Stimulated activated CD8-positive, alpha-beta memory T cell treated with anti-CD3 and anti-CD28 coated beads, Interleukin-4, amount 100 ng/mL, for 24 hours (primary cell): ENCODE measurements at places on chromosomes 7 and 10.

GRCh38 chr7:81180573-81180972, 261.7 kb upstream of the SEMA3C start:
- DNase-seq: no peak

DNA sequence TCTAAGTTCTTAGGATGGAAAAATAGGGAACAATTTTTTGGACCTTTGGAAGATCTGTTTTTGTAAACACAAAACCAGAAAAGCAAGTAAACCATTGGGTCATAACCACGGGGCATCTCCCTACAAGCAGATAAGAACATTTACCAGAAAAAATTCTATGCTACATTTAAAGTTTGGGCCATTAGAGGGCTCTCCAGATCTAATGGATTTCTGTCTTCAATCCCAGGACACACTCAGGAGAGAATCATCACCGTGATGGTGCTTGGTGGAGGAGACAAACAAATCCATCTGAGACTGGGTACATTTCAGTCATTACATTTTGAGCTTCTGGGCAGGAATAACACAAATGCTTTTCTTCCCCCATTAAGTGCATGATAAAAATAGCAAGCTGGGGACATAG, 178.4 kb upstream of the TARP start:
- DNase-seq: no peak

- DNase-seq: no peak
Measured at GRCh38 chr7:23454881-23455526, 15.3 kb downstream of the IGF2BP3 start.

- no peak for DNase-seq
Measured at GRCh38 chr7:24403557-24403956, 119.6 kb downstream of the NPY start.

DNA sequence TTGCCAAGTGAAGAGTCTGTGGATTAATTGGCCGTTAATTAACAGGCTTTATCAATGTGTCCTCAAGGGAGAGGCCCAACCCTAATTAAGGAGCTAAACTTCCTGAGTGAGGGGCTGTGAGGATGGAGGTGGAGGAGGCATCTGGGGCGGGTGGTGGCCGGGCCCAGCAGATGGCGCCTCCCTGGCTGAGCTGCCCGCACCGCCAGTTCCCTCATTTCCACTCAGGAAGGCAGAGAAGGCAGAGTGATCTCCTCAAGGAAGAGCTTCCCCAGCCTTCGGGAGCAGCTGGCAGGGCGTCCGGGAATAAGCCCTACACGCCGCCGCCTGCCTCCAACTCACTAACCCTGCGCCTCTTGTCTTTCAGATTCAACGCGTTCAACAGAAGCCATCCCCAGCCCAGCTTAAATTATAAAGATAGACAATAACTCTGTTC, 112.2 kb downstream of the CYTH3 start:
- DNase-seq: no peak

GRCh38 chr7:149310113-149310836, 48.3 kb downstream of the ZNF783 start:
- no peak for DNase-seq

DNA sequence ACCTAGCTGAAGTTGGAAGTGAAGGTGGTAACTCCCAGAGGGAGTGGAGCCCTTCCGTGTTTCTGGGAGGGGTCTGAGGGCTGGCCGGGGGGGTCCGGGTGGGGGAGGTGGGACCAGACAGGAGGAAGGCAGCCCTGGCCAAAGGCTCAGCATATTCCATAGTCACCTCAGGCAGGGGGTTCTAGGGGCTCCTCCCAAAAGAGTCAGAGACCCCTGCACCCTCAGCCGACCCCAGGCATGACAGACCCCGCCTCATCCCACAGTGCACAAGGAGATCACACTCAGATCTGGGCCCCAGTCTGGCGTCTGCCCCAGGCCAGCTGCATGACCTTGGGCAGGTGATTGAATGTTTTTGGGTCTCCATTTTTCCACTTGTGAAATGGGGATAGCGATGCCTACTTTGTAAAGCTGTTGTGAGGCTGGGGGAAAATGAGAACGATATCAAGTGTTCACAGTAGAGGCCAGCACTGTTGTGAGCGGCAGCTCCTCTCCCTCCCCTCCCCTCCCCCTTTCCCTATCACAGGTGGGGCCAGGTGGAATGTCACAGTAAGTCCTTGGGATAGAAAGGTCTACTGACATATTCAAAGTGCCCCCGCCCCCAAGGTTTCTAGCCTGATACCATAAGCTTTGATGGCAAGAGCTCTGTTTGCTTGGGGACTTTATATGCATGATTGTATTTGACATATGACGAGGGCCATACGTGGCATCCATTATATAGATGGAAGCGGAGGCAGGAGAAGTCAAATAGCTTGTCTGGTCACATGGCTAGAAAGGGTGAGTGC, 33.3 kb downstream of the DNAJB12 start:
- no peak for DNase-seq

GRCh38 chr7:72336632-72337389, 75.3 kb downstream of the CALN1 start:
- DNase-seq: no peak

DNA sequence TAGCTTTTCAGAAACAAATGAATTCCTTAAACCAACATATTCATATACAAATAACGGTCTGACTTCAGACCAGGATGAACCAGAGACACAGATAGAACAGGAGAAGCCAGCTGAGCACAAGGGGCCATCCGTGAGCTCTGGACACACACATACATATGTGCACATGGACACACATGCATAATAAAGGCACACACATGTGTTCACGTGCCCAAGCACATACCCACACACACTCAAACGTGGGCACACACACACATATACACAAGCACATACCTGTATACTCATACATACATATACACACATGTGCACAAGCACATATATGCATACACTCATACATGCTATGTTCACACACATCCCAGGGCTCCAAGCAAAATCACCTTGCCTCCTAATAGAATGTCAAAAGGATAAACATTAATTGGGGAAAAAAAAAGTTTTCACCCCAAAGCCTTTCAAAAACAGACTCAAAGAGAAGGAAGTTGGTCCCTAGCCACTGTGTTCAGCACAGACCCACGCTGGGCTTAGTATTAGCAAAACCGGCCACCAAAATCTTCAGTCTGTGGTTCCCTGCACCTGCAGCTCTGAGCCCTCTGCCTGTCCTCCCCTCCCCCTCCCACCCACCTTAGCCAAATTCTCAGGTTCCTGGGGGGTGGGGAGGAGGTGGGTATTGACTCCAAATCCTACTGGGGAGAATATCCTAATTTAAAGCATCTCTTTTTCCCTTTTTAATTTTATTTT, 100.4 kb upstream of the MACROH2A2 start:
- no peak for DNase-seq

- DNase-seq: no peak
Measured at GRCh38 chr10:33333260-33334101, 986 bp downstream of the NRP1 start.

DNA sequence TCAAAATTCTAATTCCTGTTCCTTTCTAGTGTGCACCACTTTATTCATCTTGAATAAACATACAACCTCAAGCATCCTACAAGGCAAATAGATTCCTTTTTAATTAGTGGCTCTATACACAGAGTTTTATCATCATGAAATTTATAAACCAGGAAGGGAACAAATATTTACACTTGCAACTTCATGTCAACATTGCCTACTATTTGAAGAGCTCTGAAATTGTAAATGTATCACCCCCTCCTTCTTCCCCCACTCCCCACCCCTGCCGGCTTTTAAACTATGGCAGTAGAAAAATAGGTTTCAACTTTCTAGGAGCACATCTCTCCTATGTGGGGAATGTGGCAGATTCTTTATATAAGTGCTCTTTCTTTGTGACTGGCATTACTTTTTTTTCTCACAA, 49.6 kb downstream of the KAT6B start:
- DNase-seq: no peak

GRCh38 chr10:108104551-108105156, 940.1 kb upstream of the SORCS1 start:
- DNase-seq: no peak

DNA sequence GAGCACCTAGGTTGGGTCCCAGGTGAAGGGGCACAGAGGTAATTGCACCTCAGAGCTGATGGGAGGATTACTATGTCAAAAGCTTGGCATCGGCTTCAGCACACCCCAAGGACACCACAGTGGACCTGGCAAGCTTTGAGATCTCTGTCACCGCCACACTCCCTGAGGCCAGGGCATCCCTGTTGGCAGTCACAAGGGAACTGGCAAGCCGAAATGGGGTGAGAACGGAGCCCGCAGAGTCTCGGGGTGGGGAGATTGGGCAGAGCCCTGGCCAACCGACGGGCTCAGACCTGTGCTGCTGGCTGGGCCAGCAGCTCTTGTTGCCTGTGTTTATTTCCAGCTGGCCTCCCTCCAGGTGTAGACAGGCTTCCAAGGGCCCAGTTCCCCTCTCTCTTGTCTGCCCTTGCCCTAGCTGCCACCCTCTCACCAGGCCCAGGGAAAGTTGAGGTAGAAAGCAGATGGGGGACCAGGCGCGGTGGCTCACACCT, 2.5 kb downstream of the HSPB1 start:
- no peak for DNase-seq
